ENCODE measurements at places on chromosomes 6 and 20.

GRCh38 chr6:122428781-122429180 lies 29.3 kb downstream of the HSF2 start:
- DNase-seq = no peak

- DNase-seq = no peak
Measured at GRCh38 chr20:55057779-55058415, 582.5 kb downstream of the DOK5 start.

DNA sequence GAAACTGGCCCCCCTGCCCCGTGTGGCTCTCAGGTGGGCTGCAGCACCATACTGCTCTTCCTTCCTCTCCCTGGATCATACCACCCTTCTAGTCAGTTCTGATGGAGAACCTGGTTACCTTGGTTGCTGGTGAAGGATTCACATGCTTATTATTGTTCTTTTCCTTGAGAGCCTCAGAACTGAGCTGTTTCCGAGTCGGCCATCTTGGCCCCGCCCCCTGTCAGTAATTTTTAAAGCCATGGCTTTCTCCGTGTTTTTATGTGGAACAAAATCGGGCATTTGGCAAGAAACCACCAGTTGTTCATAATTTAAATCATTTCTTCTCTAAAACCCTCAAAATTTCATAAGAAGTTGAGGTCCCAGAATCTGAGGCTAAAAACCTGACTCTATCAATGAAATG lies 493.8 kb downstream of the NKAIN2 start:
- no peak for DNase-seq

- no peak for DNase-seq
Measured at GRCh38 chr20:22924046-22924737, 110.9 kb upstream of the SSTR4 start.

DNA sequence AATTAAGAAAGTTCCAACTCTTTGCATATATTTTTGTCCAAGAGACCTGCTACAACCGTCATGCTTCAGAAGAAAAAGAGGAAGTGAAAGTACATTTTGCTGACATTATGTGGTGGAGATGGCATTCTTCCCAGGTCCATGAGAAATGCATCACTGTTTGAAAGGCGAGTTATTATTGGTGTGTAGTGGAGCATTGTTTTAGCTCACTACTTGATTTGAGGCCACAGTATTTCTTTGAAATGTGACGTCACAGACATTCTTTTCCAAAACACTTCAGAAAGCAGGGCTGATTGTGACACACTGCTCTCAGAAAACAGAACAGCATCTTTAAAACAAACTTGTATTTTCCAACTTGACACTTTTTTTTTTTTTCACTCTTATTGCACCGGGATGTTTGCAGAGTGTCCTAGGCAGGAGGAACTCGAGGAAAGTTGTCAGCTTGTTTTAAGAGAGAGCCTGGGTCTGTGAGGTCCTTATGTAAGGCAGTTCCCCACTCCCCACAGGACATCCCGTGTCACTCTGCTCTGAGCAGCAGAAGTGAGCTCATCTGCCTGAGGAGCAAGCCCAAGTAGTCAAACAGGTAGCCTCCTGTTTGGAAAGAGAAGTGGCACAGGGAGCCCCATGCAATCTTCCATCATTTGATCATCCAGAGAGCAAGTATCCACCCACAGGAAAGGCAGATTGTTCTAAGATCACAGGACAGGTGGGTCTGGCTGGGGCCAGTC lies 1.1 kb downstream of the SPTLC3 start:
- no peak for DNase-seq

- no peak for DNase-seq
Measured at GRCh38 chr20:18588574-18588933, 700 bp downstream of the DTD1 start.

DNA sequence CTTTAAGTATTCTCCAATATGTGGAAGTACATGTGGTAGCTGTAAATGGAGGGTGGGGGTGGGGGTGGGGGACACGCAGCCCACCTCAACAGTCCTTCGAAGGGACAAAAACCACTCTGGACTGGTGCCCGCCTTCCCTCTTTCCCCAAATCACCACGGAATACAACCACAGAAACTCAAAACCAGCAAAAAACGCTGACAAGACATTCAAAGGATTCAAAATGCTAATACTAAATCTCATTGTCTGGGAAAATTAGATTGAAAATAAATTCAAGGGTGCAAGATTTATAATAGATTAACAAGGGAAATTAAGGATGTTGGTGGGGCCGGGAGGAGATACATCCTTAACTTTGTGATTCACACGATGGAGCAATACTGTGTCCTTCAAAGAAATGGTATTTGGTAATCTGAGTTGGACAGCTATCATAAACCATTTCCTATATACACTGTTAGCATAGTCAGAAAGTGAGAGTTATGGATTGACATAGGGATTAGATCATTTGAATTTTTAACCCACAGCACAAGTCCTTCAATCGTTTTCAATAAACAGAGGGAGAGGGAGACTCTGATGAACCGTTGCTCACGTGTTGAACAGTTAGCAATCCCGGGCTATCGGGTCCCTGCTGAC lies 766 bp upstream of the TBC1D22B start:
- no peak for DNase-seq

DNA sequence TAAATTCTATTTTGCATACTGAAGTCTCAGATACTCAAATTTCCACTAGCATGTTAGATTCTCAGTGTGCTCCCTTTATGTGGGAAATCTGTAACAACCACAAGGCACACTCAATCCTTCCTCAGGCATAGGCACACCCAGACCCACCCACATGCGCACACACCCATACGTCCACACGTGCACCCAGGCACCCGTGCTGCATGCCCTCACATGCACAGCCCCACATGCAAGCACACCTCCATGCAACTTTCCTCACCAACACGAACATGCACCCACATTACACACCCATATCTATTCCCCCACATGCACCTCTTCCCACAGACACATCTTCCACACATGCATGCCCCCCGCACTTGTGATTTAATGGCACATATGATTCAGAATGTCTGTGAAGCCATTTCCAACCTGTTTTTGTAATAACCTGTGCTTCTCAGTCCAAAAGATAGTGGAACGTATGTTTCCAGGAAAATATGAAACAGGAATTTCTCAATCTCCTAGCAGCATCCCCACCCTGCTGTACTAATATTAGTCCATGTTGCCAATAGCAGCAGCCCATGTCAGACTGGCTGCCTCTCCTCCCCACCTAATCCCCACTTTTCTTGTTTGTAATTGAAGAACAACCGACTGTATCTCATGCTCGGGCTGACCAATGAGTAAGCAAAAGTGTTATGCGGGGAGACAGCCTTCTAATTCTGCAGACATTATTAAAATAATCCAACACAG lies 11.3 kb upstream of the CYP24A1 start:
- DNase-seq = no peak

DNA sequence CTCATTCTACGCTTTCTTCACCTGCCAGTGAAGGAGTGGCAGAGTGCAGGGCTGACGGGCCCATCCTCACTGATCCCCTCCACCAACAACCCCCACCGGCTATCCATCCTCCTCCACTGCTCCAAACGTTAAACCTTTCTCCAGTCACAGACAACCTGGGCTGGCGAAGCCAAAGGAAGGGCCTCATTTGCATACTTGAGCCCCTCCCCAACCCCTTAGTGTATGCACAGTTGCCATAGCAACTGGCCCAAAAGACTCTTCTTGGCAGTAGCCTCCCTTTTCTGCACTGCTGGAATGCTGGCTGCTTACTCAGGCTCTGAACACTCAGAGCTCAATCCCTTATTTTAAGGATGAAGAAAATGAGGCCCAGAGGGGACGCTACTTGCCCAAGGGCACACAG lies 130.3 kb downstream of the GRM4 start:
- DNase-seq = no peak

DNA sequence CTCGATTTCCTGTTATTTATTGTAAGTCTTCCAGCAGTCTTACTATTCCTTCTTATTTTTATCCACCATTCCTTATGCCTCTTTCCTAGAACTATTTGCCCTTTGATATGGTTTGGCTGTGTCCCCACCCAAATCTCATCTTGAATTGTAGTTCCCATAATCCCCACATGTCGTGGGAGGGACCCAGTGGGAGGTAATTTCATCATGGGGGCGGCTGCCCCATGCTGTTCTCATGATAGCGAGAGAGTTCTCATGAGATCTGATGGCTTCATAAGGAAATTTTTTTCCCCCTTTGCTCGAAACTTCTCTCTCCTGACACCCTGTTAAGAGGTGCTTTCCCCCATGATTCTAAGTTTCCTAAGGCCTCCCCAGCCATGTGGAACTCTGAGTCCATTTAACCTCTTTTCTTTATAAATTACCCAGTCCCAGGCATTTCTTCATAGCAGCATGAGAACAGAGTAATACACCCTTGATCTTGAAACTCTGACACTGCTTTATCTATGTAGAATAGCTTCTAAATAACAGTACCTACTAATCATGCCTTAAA lies 48.8 kb downstream of the PLN start:
- no peak for DNase-seq

DNA sequence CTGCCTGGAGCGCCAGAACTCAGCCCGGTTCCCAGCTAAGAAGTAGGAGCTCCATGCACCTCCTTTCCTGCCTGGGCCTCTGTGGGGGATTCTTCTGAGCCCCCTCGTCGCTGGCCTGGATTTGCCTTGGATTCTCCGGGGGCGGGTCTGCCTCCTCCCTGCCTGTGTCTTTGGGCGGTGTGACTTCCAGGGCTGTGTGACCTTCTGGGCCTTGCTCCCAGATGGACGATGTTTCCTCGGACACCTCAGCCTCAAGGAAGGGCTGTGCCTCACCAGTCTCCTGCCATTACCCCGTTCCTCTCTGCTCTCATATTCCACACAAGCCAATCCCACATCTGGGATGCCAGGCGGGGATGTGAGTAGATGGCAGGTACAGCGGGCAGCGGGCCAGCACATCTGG lies 76.8 kb downstream of the ERMARD start:
- no peak for DNase-seq

DNA sequence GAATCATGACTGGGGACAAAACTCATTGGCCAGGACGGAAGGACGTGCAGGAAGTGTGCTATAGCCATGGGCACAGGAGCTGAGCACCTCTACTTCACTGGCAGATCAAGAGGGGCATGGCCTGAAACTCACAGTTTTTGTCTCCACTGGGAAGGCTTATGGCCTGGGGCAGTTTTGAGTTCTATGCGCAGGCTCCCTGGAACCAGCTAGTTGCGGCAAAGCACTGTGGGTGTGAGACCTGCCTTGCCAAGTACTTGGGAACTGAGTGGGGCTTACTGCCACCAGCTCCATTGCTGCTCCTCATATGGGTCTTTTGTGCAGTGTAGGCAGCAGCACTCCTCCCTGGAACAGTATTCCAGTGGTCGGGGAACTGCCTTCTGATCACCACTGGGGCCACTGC lies 282.6 kb upstream of the EYS start:
- DNase-seq = no peak

- no peak for DNase-seq
Measured at GRCh38 chr6:162615016-162615705, 112.4 kb downstream of the PRKN start.

DNA sequence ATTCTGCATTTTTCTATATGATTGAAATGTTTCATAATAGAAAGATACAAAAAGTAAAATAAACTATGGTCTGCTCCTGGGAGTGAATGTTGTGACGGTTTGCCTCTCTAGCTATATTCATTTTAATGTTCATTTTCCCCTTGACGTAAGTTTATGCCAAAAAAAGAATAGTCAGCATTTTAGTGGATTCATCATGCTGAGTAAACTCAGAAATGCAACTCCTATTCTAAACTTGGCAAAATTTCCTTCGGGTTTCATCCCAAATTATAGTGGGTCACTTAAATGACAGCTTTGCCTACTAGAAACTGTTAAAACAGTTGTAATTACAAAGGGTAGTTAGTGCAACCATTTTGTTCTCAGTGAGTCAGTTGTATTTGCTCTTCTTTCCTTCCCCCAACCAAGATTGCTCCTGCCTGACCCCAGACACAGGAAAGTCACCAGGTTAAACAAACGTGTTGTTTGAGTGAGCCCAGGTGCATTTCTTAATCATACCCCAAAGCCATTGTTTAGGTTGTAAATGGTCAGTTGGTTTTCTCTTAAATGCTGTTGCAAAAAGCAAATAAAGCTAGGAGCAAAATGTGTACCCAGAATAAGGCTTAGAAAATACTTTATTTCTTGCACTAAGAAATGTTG lies 482.3 kb upstream of the SOX4 start:
- no peak for DNase-seq

DNA sequence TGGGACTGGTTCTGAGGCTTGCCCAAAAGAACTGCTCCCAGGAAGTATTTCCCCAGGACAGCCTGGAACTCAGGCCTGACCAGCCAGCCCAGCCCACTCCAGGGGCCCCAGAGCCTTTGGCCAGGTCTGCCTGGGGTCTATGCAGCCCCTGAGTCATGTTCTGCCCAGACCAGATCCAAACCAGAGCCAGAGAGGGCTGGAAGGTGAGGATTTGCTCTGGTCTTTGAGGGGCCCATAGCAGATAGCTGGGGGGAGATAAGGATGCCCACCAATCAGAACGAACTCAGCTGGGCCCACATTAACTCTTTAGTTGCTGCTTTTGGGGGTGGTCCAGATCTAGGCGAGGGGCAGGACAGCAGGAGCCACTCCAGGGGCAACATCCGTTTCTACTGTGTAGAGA lies 16.8 kb downstream of the C6orf132 start:
- no peak for DNase-seq

- DNase-seq = no peak
Measured at GRCh38 chr20:51608061-51608460, 65.5 kb upstream of the NFATC2 start.

DNA sequence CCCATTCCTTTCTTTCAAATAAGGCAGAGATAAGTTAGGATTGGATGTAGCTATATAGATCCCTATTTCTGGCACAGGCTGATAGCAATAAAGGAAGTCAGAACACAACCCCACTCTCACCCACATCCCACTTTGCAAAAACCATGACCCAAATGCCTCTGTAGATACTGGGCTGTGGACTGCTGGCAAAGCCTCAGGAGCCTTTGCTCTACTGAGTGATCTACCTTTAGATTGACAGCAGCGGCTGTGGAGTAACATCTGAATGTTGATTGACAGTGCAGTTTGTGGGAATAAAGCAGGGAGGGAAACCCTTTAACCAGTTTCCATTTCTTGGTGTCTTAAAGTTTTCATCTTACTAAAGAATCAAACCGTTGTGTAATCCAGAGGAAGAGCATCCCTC lies 6.7 kb upstream of the TMEM30A start:
- no peak for DNase-seq

GRCh38 chr6:10521104-10521808 lies at the start of gene GCNT2:
Gene GCNT2, plus strand, starts transcription at chr6:10521351. Its CDS starts 7,561 bp downstream, at chr6:10528912.
- no peak for DNase-seq

GRCh38 chr6:133610227-133610840 lies 278.6 kb upstream of the TCF21 start:
- peak; percentile 77 for DNase-seq

DNA sequence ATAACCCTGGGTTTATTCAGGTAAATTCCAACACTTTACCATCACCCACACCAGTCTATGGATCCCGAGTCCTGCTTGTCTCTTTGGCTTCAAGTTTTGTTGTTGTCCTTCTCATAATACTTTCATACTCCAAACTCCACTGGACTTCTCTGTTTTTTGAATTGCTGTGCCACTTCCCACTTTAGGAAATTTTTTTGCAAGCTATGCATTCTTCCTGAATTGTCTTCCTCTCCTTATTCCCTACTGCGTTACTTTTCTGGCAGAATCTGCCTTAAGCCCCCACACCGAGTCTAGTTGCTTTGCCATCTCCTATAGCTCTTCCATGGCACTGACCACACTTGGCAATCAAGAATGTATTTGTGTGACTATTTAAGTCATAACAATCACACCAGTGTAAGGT lies 96.1 kb downstream of the TSHZ2 start:
- DNase-seq = no peak
